ENCODE measurements at places on chromosomes 2 and 18. TPM values are rescaled to one million over a fixed set of nuclear protein-coding genes. Genes with fewer than 3 reads are reported as not detected.

- no peak for DNase-seq
Observed at GRCh38 chr2:70099270-70099669, 12.0 kb downstream of the PCBP1 start.

DNA sequence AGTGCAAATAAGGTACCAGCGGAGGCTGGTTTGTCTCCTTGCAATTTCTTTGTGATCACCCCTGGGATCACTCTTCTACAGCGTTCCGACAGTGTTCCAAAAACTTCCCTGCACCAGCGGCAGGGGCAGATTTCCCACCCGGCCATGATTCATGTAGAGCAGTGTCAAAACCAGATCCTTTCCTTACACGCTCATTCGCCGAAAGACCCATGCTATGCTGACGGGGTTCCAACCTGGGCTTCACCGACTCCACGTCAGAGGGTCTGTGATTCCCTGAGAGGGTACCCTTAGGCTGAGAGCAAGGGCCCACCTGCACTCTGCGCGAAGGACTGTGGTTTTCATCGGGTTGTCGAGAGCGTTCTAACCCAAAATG, 423 bp upstream of the TTC27 start:
- DNase-seq: no peak

DNA sequence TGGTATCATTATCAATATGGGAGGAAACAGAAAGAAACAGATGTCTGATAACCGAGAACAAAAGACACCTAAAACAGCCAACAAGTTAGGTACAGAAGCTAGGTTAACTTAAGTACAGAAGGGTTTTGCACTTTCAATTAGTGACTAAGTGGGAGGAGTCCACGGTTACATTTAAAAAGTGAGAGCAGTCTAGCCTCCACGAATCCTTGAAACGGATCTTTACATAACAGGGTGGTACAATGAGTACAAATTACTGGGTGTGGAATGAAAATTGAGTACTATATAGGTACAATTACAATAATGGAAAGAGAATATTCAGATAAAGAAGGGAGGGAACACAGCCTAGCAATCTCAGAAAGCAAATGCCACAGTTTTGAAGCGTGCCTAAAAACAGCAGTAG, 76.6 kb downstream of the TLK1 start:
- no peak for DNase-seq

- no peak for DNase-seq
Observed at GRCh38 chr2:239654266-239654665, 253.4 kb upstream of the HDAC4 start.

Gene PIEZO2
- total RNA-seq: 11.2 TPM

Gene MAB21L4
- total RNA-seq: not detected
